IMR-90 (cell line): ENCODE measurements at places on chromosomes 7 and 10.
A peak's percentile ranks its signal among the peaks of the same experiment; 100 is the strongest.

- no peak for DNase-seq
Measured at GRCh38 chr7:29369909-29370488, 175.4 kb downstream of the CHN2 start.

GRCh38 chr7:71182438-71182935, 50.5 kb downstream of the GALNT17 start:
- no peak for DNase-seq

GRCh38 chr10:44947371-44948152, 12.0 kb upstream of the RASSF4 start:
- DNase-seq: no peak

- DNase-seq: peak; percentile 85
Measured at GRCh38 chr7:32163141-32163806, 93.1 kb upstream of the PDE1C start.

GRCh38 chr7:89023877-89024276, 228.3 kb upstream of the TEX47 start:
- DNase-seq: no peak

GRCh38 chr10:125189162-125189561, 28.8 kb upstream of the CTBP2 start:
- DNase-seq: no peak

GRCh38 chr7:158357106-158357897, 230.3 kb downstream of the PTPRN2 start:
- no peak for DNase-seq

GRCh38 chr7:98458090-98458875, 57.4 kb upstream of the BAIAP2L1 start:
- no peak for DNase-seq

GRCh38 chr7:138299066-138299465, 161.0 kb upstream of the TRIM24 start:
- DNase-seq: no peak

- no peak for DNase-seq
Measured at GRCh38 chr10:116589926-116590325, 833 bp upstream of the PNLIPRP1 start.

DNA sequence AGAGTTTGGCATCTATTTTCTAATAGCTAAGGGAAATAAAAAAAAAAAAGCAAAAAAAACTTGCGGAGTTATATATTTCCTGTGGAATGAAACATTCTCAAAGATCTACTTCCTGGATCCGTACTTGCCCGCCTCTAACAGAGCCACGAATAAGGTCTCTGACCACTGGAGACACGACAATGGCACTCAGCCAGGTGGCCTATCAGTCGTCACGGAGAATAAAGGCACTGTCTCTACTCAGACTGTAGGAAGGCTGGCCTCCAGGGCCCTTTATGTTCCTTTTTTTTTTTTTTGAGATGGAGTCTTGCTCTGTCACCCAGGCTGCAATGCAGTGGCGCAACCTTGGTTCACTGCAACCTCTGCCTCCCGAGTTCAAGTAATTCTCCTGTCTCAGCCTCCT, 58.7 kb downstream of the RGS10 start:
- DNase-seq: no peak

GRCh38 chr10:43596546-43596945, 9.7 kb upstream of the ZNF485 start:
- no peak for DNase-seq

GRCh38 chr10:12027539-12027938, 15.1 kb downstream of the UPF2 start:
- no peak for DNase-seq

GRCh38 chr10:5418584-5418983, 6.2 kb downstream of the NET1 start:
- DNase-seq: no peak

DNA sequence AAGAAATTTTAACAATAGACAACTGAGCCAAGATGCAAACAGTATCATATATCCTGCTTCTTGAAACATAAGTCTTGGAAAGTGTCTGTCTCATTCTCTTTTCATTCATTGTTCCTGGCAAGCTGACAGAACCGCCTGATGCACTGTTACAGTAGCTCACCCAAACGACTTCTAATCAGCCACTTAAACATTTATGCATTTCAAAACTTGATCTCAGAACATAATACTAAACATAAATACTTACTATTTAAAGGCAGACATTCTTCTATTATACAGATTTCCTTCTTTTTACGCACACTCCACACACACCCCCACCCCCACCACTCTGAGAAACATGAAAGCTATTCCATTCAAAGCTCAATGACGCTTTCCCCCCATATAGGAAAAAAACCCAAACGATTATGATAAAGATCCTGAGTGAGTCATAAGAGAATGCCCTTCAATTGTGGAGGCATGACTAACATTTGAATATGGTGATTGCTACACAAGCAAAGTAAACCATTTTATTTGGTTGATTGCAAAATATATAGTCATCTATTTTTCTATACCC, 30.5 kb downstream of the SHTN1 start:
- peak; percentile 95 for DNase-seq

DNA sequence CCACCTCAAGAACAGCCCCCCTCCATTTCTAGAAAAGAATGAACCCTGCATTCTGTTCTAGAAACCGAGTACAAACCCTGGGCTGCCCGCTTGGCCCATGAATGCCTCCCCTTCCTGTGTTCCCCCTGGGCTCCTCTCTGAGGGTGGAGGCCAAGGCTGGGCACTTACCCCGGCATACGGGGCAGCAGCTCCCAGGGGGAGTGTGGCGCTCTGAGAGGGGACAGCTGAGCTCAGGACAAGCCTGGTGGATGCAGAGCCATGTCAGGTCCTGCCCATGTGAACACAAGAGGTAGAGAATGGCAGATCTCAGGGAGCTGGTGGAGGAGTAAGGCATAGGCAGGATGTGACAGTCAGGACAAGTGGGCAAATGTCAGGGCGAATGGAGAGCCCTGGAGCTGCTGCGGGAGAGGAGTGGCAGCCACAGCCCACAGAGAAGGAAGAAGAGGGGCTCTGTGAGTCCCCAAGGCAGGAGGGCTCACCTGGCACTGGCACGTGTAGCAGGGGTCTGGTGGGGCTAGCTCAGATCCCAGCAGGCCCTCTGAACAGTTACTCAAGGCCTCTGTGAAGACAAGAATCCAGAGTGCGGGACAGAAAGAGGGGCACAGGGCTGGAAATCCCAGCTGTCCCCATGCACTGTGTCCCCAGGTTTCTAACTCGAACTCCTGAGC, 18.9 kb downstream of the ATP6V1F start:
- DNase-seq: no peak

- DNase-seq: no peak
Measured at GRCh38 chr7:142511801-142512200, 237.5 kb upstream of the PRSS1 start.

DNA sequence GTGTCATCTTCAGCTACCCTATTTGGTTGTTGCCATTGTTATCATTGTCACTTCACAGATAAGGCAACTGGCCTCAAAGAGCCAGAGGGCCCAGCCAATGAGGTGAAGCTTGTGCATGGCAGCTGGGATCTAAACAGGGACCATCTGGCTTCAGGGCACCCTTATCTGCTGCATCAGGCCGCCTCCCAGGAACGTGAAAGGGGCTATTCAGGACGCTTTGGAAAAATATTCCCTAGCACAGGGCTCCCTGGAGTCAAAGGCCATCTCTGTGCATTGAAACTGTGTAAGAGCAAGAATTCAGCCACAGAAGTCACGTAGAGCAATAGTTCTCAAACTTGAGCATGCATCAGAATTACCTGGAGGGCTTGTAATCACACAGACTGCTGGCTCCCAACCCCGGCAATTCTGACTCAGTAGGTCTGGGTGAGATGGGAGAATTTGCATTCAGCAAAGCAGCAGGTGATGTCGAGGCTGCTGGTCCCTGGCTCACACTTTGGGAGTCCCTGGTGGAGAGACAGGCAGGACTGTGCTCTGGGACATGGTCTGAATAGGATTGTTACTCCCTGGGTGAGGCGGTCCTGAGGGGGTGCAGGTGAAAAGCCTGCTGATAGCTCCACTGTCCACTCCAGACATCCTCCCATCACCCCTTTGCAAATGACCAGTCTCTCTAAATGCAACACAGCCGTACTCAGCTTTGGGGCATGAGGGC, 21.5 kb upstream of the PLEKHA1 start:
- no peak for DNase-seq

DNA sequence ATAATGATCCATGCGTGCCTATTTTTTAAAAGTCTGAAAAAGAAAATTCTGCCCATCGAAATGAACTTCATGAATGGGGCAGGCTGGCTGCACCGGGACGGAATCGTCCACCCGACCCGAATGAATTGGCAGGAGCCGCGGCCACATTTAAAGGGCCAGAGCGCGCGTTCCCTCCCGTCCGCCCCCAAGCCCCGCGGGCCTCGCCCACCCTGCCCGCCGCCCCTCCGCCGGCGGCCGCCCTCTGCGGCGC, 319 bp upstream of the GATA3 start:
- no peak for DNase-seq

- no peak for DNase-seq
Measured at GRCh38 chr10:48490946-48491345, 113.9 kb downstream of the ARHGAP22 start.

- no peak for DNase-seq
Measured at GRCh38 chr7:114422507-114423501, 8.2 kb downstream of the FOXP2 start.

DNA sequence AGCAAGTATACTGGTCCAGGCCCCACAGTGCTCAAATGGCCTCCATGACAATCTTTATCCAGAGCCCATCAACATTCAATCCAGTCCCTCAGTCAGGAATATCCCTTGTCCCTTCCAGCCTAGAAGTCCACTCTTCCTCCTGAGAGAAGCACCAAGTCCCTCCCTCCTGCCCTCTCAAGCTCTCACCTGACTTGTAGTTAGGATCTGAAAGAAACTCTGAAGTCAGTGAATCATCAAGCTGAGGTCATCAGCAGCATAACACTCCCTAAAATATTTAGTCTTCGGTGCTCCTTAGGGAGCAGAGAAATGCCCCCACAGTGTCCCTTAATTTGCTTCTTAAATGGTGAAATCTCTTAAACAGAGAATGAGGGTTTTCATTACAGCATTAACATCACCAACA, 31.0 kb downstream of the GRM8 start:
- no peak for DNase-seq

GRCh38 chr7:38070718-38071117, 107.3 kb upstream of the STARD3NL start:
- peak; percentile 0 for DNase-seq

GRCh38 chr10:63522995-63523394, 1.8 kb downstream of the REEP3 start:
- no peak for DNase-seq

DNA sequence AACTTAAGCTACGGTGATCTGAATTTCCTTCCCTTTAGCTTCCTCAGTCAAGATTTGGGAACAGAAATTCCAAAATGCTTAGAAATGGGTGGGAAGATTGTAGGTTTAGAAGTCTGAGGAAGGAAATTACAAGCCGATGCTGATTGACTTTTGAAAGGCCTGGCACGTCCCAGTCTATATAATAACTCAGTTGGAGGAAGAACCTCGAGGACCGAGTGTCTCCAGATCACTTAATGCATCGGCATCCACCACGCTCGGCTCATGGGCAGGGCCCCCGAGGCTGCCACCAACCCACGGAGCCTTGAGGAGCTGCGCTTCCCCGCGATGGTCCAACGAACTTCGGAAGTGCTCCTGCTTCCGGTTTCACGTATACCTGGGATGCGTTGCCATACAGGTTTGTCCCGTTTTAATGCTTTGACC, 10.4 kb upstream of the SP8 start:
- DNase-seq: no peak

DNA sequence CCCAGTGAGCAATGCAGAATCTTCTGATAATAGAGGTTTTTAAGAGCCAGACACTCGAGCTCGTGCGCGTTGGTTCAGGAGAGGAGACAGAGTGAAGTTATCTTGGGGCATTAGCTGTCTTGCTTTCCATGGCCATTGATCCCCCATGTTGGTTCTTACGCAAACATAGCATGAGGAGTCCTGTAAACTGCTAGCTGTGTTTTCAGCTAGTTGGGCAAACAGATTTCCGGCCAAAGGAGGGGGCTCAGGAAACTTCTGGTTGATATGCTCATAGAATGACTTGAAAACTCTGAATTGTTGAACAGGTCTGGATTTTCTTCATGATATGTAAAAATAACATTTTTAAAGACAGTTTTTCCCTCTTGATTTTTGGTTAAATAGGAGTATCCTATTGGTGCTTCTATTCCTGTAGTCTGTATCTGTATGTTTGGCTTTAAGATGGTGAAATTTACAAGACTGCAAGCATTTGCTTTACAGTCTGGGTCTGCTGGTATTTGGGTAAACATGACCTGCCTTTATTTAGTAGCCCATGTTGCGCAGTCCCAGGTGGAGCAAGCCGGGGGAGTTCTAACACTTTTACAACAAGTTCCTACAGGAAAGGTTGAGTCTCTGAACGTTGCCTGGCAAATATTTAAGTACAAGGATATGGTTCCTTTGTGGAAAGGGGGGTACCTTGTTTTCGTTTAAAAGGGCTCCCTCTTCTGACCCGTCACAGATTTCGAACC, 218.4 kb upstream of the KCND2 start:
- DNase-seq: no peak

DNA sequence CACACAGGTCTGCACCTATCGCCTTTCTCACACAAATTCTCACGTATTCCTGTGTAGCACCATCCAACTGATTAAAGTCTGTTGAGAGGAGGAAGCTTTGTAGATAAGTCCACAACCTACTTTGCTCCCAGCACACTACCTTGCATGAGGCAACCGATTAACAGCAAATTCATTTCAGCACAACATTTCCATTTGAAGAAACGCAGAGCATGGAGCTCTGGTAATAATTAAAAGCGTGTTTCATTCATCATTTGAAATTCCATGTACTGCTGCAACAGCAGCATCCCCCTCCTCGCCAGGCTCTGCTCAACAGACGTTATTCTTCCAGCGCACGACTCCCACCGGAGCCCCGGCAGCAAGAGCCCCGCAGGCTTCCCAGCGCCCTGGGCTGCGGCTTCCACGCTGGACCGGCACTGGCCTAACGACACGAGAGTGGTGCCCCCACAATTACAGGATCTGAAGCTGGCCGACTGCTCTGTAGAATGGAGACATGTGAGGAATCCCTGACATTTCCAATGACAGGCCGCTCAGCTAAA, 118.8 kb downstream of the DIP2C start:
- no peak for DNase-seq

GRCh38 chr7:135950972-135951371, 26.2 kb downstream of the MTPN start:
- no peak for DNase-seq

- DNase-seq: no peak
Measured at GRCh38 chr7:142901426-142902259, 16.1 kb upstream of the TRPV6 start.

DNA sequence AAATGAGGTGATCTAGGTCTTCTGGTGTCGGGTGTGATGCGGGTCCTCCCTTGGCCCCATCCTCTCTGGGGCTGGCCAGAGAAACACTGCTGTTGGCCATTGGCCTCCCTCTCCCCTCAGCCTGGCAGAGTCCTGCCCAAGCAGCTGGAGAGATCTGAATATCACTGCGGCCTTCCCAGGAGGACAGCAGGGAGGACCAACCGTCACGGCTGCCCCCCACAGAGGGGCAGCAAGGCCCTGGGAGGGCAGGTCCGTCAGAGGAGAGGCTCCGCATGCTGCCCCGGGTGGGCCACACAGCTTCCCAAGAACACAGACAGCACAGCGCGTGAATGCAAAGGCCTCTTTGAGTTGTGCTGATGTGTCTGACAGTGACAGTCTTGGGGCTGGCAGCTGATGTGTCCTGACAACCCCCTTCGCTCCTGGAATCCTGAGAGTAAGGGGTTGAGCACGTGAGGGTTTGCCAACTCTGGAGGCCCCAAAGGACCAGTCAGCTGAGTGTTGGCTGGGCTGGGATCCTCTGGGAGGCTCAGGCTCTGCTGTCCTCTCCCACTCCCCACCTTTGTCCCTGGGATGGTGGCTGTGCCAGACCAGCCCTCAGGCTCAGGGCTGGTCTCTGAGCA, 132.5 kb upstream of the UNC5B start:
- DNase-seq: no peak

GRCh38 chr7:100003711-100004661, 11.4 kb upstream of the ZKSCAN1 start:
- DNase-seq: no peak

GRCh38 chr10:24800861-24801260, 77.2 kb upstream of the ARHGAP21 start:
- DNase-seq: no peak
